ENCODE measurements at places on chromosomes 3 and 15.
A peak's percentile ranks its signal among the peaks of the same experiment; 100 is the strongest.

GRCh38 chr15:73838831-73839426, 34.4 kb upstream of the TBC1D21 start:
- no peak for ATAC-seq

- no peak for ATAC-seq
Observed at GRCh38 chr3:42996633-42997075, 17.5 kb downstream of the GASK1A start.

GRCh38 chr15:57680021-57680420, 26.5 kb upstream of the POLR2M start:
- ATAC-seq, result no peak

DNA sequence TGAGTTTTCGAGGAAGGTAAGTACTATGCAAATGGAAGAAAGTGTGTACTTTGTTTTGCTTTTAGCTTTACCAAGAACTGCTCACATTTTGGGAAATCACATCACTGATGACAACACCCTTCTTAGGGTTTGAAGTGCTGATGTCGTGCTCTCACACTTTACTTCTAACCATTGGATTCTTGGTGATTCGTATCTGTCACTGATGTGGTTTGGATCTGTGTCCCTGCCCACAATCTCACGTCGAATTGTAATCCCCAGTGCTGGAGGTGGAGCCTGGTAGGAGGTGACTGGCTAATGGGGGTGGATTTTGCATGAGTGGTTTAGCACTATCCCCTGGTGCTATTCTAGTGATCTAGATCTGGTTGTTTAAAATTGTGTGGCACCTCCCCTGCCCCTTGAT, 75.4 kb upstream of the RGMA start:
- ATAC-seq, result no peak

DNA sequence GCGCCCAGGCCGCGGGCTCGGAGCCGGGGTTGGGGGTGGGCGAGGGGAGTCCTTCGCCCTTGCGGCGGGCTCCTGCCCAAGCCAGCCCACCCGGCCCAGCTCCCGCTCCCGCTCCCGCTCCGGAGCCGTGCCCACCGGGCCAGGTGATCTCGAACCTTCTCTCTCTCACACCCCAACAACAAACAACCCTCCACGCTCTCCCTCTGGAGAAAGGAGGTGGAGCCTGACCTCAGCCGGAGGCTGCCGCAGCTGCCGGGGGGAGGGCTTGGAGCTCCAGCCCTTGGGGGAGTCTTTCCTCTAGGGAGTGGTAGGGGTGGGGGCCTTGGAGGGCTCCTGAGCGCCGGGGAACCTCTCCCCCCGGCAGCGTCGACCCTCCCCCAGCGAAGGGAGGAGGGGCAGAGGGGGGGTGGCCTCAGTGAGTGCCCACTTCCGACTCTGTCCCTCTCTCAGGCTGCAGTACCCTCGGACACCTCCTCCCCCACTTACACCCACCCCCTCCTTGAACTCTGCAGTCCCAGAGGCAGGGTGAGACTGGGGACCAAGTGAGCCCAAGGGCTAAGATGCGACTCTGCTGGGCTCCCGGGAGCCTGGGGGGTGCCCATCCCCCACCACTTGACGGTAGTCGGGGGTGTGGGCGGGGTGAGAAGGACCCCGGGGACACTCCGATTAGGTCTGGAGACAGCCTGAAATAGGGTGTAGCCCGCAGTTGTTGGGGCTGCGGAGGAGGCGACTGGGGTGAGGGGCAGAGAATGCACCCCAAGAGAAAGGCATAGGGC, 4.4 kb upstream of the BAHD1 start:
- ATAC-seq, result no peak

GRCh38 chr3:149771652-149772271, 19.5 kb upstream of the COMMD2 start:
- ATAC-seq, result peak; percentile 51

DNA sequence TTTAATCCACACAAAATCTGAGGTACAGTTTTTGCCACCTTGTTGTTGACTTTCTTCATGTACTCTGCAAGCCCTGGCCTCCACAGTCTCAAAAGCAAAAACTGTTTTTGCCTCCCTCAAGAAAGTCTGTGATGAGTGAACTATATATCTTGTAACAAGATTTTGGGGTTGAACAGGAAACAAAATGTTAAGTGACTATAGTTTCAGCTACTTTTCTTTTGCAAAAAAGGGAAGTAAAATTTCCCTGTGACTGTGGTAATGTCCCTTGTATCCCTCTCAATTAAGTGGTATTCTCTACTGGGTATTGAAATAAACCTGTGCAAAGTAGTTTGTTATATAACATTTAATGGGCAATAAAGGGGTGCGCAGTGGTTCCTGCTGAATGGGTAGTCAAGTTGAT, 21.3 kb upstream of the SCAANT1 start:
- peak; percentile 83 for ATAC-seq

DNA sequence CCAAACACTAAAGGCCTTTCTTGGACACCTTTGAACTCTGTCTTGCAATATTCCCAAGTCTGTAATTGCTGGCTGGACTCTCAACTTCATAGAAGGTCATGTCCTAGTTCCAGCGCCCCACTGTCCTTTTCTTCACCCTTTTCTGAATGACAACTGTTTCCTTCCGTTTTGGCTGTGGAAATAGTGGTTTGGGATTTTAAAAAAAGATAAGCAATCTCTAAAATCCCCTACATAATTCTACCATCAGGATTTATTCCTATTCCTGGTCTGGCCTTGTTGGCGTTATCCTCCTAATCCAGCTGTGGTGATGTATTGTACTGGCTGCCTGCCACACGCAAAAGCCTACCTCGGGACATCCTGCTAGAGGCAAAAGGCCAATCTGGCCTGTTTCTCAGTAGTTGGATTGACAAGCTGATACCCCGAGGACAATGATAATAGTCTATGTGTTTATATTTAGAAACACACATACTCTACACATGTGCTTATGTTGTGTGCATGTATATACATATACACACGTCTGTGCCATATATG, 440.3 kb upstream of the DPH6 start:
- peak; percentile 41 for ATAC-seq

DNA sequence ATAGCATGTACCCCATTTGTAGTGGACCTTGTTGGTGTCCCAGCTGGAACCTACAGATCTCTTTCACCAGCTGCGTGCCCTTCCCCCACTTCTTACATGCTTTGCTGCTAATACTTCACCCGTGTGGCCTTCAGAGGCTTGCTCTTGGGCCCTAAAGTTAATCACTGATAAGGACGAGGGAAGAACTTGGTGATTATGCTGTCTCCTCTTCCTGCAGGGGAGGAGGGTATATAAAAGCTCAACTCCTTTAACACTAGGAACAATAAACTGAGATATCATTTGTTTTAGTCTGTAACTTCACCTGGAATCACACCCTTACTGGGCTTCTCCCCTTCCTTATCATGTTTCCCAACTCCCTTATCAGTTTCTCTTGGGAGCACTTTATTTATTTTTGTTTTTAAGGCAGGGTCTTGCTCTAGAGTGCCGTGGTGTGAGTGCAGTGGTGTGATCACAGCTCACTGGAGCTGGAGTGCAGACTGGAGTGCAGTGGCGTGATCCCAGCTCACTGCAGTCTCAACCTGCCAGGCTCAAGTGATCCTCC, 43.2 kb upstream of the PIK3R4 start:
- no peak for ATAC-seq

DNA sequence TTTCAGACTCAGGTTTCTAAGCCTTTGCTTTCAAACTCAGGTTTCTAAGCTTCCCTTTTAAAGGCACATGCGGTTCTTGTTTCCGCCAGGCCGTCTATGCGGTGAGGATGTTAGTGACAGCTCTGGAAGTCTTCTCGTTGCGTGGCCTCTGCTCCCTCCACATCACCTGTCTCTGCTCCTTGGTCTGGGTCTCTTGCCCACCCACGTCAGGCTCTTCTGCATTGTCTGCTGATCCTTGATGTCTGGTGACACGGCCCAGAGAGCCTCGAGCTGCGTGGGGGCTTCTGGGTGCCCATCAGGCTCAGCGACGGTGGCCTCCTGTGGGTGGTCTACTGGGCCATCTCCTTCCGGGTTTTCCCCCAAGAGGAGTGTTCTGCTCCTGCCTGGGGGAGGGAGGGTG, 30.5 kb downstream of the KLF13 start:
- ATAC-seq, result no peak

DNA sequence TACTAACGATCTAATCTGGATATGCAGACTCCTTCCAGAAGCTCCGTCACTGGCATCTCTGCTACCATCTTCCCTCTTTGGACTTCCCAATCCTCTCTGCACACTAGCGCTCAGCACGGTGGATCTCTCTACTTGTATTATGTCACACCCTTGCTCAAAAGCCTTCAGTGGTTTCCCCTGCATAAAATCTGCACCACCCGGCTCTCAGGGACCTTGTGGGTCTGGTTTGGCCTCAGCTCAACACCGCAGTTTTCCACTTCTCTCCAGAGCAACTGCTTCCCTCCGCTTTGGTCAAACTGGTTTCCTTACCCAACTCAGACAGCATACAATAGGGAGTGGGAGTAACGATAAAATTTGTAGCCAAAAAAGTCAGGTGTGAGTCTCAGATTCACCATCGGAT, 30.7 kb upstream of the HES1 start:
- ATAC-seq, result no peak

GRCh38 chr3:44802011-44802410, 40.4 kb downstream of the KIF15 start:
- ATAC-seq, result no peak

GRCh38 chr3:152830245-152830644, 4.7 kb upstream of the P2RY1 start:
- ATAC-seq, result no peak

GRCh38 chr3:160027541-160028195, 39.0 kb downstream of the IL12A start:
- peak; percentile 54 for ATAC-seq

GRCh38 chr3:9270704-9271103, 21.3 kb upstream of the SRGAP3 start:
- ATAC-seq, result no peak

- ATAC-seq, result peak; percentile 84
Observed at GRCh38 chr3:114418107-114418506, 124.3 kb downstream of the TIGIT start.

DNA sequence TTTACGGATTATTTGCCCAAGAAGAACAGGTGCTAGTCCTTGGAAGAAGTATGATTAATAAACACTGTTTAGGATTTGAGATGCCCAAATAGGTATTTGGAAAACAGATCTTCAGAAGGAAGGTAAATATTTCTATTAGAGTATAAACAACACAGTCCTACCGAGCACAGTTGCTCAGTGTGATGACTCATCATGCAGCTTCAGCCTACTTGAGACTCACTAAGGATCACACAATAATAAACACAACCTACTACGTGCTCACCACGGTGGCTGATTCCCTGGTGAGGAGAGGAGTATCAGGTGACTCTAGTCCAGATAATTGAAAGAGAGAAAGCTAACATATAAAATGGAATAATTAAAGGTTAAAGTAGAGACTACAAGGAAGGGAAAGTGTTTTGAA, 72.0 kb downstream of the PDZRN3 start:
- ATAC-seq, result no peak

GRCh38 chr3:45567730-45568172, 26.8 kb upstream of the LIMD1 start:
- peak; percentile 89 for ATAC-seq

- no peak for ATAC-seq
Observed at GRCh38 chr3:138023754-138024153, 13.8 kb downstream of the CLDN18 start.

DNA sequence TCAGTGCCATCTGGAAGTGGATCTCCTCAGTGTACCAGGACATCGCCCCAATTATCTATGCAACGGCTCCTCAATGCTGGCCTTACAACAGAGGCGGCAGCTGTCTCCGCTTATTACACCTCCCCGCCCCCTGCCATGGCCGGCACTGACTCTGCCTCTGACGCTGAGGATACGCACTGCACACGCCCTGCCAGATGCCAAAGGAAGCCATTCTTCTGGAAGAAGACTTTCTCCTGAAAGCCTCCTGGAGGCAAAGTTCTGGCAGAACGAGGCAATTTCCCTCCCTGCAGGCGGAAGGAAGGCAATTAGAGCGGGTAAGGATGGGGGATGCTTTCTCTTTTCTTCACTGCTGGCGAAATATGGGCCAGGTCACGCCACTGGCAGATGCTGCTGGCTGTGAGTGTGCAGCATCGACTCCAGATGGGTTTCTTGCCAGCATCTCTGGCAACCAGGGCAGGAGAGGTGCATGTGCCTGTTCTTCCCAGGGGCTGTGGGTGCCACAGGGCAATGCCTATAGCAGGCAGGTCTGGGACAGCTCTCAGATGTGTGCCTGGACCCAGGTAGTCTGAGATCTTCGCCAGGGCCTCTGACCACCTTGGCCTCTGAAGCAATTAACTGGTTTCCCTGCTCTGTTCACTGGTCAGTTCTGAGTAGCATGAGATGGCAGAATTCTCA, 62.2 kb upstream of the MRPS22 start:
- no peak for ATAC-seq

GRCh38 chr3:38210141-38210757, 44.9 kb downstream of the OXSR1 start:
- ATAC-seq, result peak; percentile 89

Data from stimulated activated memory B cell treated with anti-CD40 and anti-IgM and Interleukin-4, amounts not matched to agents 10 μg/mL and 1 μg/mL and 100 μg/mL, for 72 hours (primary cell).